ENCODE measurements at places on chromosomes 12 and 14. TPM values are rescaled to one million over a fixed set of nuclear protein-coding genes. Genes with fewer than 3 reads are reported as not detected.

ITGB7 gene
- 0.18 TPM for total RNA-seq

CFAP251 gene
- 0.07 TPM for total RNA-seq

FGD4 gene
- total RNA-seq: 5.3 TPM

MGST1 gene
- total RNA-seq: 119 TPM

ZC3H14 gene
- total RNA-seq: 65.1 TPM

SERPINA12 gene
- not detected for total RNA-seq

PMCH gene
- not detected for total RNA-seq

CHMP4A gene
- 140 TPM for total RNA-seq

DHH gene
- not detected for total RNA-seq

- H3K4me3 ChIP-seq: no peak overlapping the region
- peaks cover 29% of the 10 kb centered on the region for H3K36me3 ChIP-seq
- no peaks in the 10 kb centered on the region for H3K27me3 ChIP-seq
- H3K4me1 ChIP-seq: peaks cover 18% of the 10 kb centered on the region
These were observed 5.6 kb upstream of the PNMA1 start for GRCh38 chr14:73719791-73720190.

DNA sequence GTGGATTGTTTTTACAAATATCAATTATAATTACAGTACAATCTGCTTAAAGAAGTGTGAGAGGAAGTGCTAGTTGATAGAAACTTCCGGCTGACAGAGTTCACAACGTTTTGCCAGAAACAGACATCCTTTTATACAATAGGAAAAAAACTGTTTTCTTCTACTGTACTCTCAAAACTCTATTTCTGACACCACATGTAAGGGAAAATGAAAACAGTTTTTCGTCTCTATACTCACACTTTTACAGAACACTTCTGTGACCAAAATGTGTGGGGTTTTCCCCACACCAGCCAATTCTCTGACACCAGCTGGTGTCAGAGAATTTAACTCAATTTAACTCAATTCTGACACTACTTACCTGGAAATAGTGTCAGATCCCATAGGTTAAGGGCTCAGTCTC is 24.2 kb upstream of the HIF1A start:
- H3K36me3 ChIP-seq: no peaks in the 10 kb centered on the region
- peaks cover 9% of the 10 kb centered on the region for H3K4me1 ChIP-seq
- H3K4me3 ChIP-seq: no peak overlapping the region
- no peak overlapping the region for H3K27ac ChIP-seq
- H3K27me3 ChIP-seq: peaks cover 9% of the 10 kb centered on the region

DNA sequence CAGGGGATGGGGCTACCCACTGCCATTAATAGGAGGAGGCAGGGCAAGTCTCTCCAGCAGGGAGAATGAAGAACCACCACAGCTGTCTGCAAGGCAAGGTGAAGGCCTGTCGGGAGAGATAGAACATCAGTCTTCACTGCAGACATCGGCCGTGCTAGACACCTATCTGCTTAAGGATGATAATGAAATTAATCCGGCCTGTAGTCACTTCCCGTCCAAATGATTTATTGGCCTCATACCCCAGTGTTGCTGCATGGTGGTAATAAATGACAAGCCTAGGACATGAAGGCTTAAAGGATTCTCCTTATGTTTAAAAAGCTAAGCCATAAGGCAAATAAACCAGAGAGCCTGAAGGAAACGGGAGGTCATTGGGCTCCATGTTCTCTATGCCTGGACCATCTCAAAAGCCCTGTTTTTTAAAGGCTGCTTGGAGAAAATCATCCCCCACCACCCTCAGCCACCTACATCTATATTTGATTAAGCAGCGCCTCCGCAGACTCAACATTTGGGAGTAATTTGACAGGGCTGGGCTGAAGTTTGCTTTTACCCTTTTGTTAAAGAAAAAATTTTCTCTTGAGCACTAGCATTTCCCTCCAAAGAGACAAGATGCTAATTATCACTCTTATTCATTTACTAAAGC is 137.7 kb downstream of the PLXNC1 start:
- H3K27ac ChIP-seq: no peak overlapping the region
- H3K4me1 ChIP-seq: no peaks in the 10 kb centered on the region
- no peak overlapping the region for H3K4me3 ChIP-seq
- no peak for DNase-seq
- peaks cover 23% of the 10 kb centered on the region for H3K36me3 ChIP-seq
- H3K27me3 ChIP-seq: no peaks in the 10 kb centered on the region

- H3K27ac ChIP-seq: no peak overlapping the region
- peaks cover 30% of the 10 kb centered on the region for H3K4me1 ChIP-seq
- peaks cover 7% of the 10 kb centered on the region for H3K27me3 ChIP-seq
- no peak for DNase-seq
These were observed 11.7 kb downstream of the TUBA1C start for GRCh38 chr12:49276304-49277290.

DNA sequence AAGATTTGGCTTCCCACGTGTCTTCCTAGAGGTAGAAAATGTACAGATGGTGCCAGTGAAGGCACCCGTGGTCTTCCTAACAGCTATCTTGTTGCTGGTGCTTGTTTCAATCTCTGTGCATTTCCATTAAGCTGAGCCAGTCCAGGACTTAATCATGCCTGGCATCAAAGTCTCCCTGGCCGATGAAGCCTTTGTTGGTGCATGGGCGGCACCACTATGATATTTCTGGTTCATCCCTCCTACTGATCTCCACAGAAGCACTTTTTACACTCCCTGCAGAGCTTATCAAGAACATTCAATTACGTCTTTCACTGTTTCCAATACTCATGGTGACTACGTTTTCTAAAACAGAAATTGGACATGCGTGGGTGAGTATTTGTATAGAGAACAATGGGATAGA is 128.4 kb downstream of the TTC8 start:
- no peak overlapping the region for H3K27ac ChIP-seq
- no peaks in the 10 kb centered on the region for H3K27me3 ChIP-seq
- no peaks in the 10 kb centered on the region for H3K36me3 ChIP-seq
- H3K4me1 ChIP-seq: no peaks in the 10 kb centered on the region

DNA sequence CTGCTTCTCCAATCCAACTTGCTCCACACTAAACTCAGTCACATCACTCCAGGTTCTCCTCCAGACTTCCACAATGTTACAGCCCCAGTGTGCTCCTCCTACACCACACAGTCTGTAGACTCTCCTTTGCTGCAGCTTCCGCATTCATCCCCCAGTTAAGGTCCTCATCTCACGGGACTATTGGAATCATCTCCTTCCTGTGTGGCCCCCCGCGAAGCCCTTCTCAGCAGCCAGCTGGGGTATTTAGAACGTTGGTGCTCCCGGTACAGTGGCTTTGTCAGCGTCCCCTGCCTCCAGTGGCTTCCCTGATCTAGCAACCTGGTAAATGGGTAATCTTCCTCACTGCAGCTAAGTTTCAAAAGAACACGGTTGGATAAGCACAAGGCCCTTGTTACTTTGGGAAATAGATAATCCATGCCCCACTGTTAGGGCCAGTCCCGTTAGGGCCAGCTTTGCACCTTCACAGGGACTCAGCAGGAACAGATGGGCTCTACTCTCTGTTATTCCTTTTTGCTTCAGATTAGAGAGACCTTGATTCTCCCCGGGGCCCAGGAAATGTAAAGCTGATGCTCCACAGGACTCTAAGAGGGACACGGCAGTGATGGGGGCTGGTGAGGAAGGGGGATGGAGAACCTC is 823 bp upstream of the TSPAN11 start:
- no peaks in the 10 kb centered on the region for H3K4me1 ChIP-seq
- H3K36me3 ChIP-seq: no peaks in the 10 kb centered on the region
- peaks cover 62% of the 10 kb centered on the region for H3K27me3 ChIP-seq
- no peak overlapping the region for H3K4me3 ChIP-seq
- H3K27ac ChIP-seq: no peak overlapping the region

DNA sequence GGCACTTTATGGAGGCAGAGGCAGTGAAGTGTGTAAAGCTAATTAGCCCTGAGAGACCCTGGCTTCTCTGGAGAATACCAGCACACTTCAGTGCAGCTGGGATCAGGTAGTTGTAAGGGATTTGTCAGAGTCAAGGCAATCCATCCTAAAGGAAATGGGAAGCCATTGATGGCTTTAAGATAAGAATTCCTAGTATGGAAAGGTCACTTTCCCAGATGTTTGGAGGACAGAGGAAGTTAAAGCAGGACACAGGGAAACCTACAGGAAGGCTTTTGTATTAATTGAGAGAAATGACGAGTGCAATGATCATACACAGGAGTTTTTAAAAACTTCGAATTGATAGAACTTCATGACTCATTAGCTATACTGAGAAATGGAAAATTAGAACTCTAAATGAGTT is 254.4 kb downstream of the SLC16A7 start:
- H3K27ac ChIP-seq: no peak overlapping the region
- no peaks in the 10 kb centered on the region for H3K4me1 ChIP-seq
- DNase-seq: no peak
- H3K27me3 ChIP-seq: no peaks in the 10 kb centered on the region
- no peaks in the 10 kb centered on the region for H3K36me3 ChIP-seq

DNA sequence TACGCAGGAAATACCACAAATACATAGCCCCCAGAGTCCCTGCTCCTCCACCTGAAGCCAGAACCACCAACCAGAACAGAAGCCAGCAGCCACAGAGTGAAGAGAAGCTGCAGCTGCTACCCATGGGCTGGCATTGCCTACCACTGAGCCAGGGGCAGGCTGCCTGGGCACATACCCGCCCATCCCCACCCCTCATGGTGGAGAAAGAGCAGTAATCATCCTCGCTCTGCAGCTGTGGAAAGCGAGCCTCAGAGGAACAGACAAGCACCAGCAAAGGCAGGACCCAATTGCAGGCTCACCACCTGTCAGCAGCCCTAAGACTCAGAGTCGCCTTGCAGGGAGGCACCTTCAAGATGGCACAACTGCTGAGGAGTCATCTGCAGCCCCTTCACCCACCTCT is 11.2 kb upstream of the CD9 start:
- no peak for DNase-seq
- H3K36me3 ChIP-seq: no peaks in the 10 kb centered on the region
- no peak overlapping the region for H3K27ac ChIP-seq
- peaks cover 20% of the 10 kb centered on the region for H3K4me1 ChIP-seq

DNA sequence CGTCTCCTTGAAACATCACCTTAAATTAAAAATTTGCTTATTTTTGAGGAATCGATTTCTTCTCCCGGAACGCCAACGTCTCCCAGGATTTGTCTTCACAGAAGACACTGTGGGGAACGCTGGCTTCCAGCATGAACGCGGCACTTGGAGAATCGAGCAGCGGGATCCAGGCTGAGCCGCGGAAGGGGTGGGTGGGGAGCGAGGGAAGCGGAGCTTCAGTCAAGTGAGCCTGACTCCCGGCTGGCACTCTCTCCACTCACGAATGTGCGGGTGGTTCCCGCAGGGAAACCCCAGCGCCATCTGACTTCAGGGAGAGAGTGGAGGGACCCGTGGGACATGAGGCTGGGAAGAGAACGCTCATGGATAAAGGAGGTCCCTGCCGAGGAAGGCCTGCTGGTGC is 506.0 kb upstream of the TMEM132C start:
- H3K4me1 ChIP-seq: no peaks in the 10 kb centered on the region
- H3K36me3 ChIP-seq: no peaks in the 10 kb centered on the region
- no peak overlapping the region for H3K4me3 ChIP-seq
- no peak for DNase-seq
- no peaks in the 10 kb centered on the region for H3K27me3 ChIP-seq

DNA sequence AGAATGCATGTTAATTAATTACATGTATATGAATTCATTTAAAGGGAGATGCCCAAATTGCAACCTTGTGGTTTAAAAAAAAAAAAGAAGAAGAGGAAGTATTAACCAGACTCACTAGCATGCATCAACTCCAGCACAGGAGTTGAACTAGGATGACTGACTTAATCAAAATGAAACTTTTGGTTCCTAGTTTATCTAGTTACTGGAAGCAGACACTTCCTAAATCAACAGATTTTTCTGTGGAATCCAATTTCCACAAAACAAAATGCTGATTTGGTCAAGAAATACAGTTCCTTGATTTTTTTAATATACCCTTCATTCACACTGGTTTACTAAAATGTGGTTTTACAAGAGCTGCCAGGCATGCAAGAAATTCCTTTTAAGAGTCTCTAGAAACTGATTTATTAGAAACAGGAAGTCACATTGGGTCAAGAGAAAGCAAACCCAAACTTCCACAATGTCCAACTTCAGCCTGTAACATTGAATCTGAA is 41.6 kb downstream of the ITPR2 start:
- H3K27ac ChIP-seq: peak overlapping the region; percentile 9
- H3K4me1 ChIP-seq: peaks cover 59% of the 10 kb centered on the region
- no peak overlapping the region for H3K4me3 ChIP-seq
- H3K36me3 ChIP-seq: peaks cover 39% of the 10 kb centered on the region
- H3K27me3 ChIP-seq: no peaks in the 10 kb centered on the region

DNA sequence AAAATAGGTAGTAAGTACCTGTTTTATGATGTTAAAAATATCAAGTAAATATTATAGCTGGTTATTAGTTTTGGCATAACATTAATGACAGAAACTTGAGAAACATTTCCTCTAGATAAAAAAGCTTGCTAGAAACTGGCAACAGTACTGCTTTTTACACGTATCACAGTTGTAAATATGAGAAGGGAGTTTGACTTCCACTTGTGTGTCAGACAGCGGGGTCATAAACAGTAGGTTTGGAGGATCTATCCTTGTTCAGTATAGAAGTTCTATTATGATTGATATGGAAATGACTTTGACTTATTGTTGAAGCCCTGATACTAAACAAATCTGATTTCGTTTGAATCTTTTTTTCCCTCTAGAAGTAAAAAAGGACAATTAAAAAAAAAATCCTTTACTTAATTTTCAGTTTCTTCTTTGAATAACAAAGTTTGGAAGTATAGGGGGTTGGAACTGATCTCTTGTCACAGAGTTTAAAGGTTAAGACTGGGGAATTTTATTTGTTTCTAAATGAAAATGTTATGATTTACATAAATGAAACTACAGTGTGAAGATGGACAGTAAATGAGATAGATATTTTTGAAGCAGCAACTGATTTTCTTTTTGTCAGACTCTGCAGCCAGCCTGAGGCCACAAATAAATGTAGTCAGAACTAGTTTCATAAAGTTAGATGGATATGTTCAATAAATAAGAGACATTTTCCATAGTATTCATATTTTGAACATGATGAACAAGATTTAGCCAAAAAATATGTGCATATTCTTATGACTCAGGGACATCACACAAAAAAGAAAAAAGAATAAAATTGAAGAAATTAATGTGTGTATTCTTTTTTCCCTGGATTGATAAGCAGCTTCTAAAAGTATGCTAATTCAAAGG is 50.1 kb downstream of the WNK1 start:
- H3K36me3 ChIP-seq: no peaks in the 10 kb centered on the region
- DNase-seq: no peak
- H3K4me3 ChIP-seq: no peak overlapping the region
- H3K27me3 ChIP-seq: no peaks in the 10 kb centered on the region
- H3K27ac ChIP-seq: no peak overlapping the region
- peaks cover 52% of the 10 kb centered on the region for H3K4me1 ChIP-seq

- peak; percentile 23 for DNase-seq
- no peak overlapping the region for H3K27ac ChIP-seq
- no peak overlapping the region for H3K4me3 ChIP-seq
- peaks cover 6% of the 10 kb centered on the region for H3K36me3 ChIP-seq
These were observed 15.1 kb downstream of the AVIL start for GRCh38 chr12:57803319-57803893.

GRCh38 chr12:27820564-27820963 is 40.5 kb upstream of the MANSC4 start:
- H3K27ac ChIP-seq: no peak overlapping the region
- peaks cover 34% of the 10 kb centered on the region for H3K4me1 ChIP-seq
- no peak overlapping the region for H3K4me3 ChIP-seq
- DNase-seq: no peak
- 0 out of 2 replicates have a peak, but pooled peaks cover 1% of the 10 kb centered on the region for H3K27me3 ChIP-seq

GRCh38 chr14:21748869-21749303 is 75.3 kb upstream of the OR4E1 start:
- peak; percentile 56 for DNase-seq
- H3K36me3 ChIP-seq: no peaks in the 10 kb centered on the region
- H3K27ac ChIP-seq: no peak overlapping the region
- H3K4me1 ChIP-seq: no peaks in the 10 kb centered on the region

All from HepG2 (cell line).